ENCODE measurements at places on chromosomes 6 and 20.

GRCh38 chr6:125262016-125263013 lies 39.5 kb downstream of the HDDC2 start:
- no peak for DNase-seq

- no peak for DNase-seq
Measured at GRCh38 chr20:19104186-19104585, 108.3 kb upstream of the SLC24A3 start.

GRCh38 chr6:1558388-1558787 lies 51.3 kb upstream of the FOXC1 start:
- DNase-seq: no peak

DNA sequence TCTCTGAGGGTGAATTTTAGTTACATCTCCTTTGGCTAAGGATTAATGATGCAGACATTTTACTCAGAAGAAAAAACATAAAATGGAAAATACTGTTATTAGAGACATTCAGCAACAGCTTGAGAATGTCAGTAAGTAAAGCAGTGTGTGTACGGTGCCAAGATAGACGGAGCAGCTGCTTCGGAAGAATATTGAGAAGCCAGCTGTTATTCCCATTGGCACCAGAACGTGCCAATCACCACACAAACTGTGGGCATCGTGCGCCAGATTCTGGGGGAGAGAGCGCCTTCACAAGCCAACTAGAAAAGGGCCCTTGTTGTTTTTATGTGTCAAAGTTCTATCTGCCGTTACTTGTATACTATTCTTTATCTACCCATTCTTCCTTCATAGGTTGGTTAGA lies 163.4 kb downstream of the MTFR2 start:
- no peak for DNase-seq

DNA sequence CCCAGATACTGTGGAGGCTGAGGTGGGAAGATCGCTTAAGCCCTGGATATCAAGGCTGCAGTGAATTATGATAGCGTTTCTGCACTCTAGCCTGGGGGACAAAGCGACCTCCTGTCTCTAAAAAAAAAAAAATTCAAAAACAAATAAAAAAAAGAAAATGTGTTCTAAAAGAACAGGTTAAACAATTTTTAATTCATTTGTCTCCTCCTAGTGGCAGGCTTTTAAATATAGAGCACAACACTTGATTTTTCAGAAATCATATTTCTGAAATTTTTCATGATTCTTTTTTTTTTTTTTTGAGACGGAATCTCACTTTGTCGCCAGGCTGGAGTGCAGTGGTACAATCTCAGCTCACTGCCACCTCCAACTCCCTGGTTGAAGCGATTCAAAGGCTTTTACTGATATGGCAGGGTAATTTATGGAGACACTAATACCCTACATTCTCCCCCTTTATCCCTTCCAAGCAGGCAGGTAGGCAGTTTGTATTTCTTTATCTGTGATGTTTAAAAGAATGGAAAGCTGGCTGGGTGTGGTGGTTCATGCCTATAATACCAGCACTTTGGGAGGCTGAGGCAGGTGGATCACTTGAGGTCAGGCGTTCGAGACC lies 8.7 kb upstream of the GTF3C6 start:
- DNase-seq: no peak

GRCh38 chr6:137759624-137760023 lies 107.4 kb upstream of the TNFAIP3 start:
- no peak for DNase-seq

DNA sequence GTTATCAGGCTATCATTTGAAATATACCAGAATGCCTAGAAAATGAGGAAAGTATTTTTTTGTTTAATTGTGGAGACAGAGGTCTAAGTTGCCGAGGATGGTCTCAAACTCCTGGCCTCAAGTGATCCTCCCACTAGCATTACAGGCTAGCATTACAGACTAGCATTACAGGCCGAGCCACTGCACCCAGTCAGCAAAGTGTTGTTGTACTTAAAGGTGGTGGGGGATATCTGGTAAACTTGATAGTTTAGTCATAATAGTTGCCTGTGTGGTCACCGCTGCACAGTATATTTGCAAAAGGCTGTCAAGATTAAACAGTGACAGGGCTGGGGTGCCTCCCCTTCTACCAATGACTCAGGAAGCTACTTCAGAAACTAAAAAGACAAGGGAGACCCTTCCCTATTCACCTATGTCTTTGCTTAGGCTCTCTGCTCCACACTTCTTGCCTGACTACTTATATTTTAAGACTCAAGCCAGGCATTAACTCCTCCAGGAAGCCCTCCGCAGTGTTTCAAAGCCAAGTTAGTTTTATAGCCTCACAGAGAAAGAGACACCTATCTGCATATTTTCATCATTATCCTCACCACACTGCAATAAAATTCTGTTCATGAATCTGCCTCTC lies 3.1 kb upstream of the AKIRIN2 start:
- DNase-seq: no peak

DNA sequence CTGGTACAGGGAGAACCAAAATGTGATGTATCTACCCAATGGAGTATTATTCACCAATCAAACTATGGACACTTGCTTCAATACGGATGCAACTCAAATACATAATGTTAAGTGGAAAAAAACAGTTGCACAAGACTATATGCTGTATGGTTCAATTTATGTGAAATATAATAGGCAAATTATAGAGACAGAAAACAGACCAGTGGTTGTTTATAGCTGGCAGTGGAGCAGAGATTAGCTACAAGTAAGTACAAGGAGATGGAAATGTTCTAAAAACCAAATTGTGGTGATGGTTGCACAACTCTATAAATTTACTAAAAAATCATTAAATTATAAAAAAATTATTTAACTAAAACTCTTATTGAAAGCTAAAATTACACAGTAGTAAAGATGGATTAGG lies 113.2 kb downstream of the PRDM1 start:
- no peak for DNase-seq

- DNase-seq: peak; percentile 85
Measured at GRCh38 chr20:10280018-10280908, 61.6 kb downstream of the SNAP25 start.
